Stimulated activated CD8-positive, alpha-beta memory T cell treated with anti-CD3 and anti-CD28 coated beads, Interleukin-15, amount 100 ng/mL, for 48 hours (primary cell): ENCODE measurements at places on chromosomes 3 and 15.

- DNase-seq, result no peak
These were observed 38.8 kb upstream of the ANKRD34C start for GRCh38 chr15:79243723-79244122.

- DNase-seq, result no peak
These were observed 111.5 kb downstream of the PDZRN3 start for GRCh38 chr3:73513260-73513659.

DNA sequence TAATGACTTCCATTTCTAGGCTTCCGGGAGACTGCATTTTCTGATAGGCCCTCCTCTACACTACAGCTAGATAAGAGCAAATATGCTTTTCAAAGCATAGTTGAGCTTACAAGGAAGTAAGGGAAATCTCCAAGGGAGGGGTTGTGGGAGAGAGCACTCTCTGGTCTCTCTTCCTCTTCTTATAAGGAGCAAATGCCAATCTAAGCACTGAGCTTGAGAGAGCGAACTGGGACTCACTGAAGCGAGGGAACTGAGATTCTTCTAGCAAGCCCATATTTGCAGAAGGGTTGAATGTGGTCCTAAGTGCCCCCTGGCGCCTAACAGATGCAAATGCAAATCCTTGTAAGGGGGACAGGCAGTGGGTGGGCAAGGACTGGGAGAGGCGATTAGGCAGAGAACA is 164.8 kb downstream of the ERC2 start:
- no peak for DNase-seq

- no peak for DNase-seq
These were observed 22.1 kb upstream of the BNC1 start for GRCh38 chr15:83306561-83306960.

DNA sequence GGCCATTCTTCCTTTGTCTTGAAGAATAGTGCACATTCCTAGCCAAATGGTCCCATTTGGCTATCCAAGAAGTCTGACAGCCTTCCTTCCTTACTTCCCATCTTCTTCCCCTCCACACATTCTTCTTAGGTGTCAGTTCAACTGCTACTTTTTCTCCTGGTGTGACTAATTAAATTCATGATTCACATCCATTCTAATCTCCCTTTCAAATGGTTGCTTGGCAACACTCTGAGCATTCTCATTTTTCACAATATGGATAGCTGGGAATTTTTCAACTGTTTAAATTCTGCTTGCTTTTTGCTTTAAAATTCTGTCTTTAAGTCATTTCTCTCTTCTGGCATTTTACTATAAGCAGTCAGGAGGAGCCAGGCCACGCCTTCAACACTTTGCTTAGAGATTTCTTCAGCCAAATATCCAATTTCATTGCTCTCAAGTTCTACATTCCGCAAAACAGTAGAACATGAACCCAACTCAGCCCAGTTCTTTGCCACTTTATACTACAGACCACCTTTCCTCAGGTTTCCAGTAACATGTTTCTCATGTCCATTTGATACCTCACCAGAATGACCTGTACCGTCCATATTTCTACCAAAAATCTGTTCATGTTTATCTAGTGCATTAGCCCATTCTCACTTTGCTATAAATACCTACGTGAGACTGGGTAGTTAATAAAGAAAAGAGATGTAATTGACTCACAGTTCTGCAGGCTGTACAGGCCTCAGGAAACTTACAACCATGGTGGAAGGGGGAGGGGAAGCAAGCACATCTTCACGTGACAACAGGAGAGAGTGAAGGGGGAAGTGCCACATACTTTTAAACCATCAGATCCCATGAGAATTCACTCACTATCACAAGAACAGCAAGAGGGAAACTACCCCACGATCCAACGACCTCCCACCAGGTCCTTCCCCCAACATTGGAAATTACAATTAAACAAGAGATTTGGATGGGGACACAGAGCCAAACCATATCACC is 31.9 kb upstream of the MCF2L2 start:
- DNase-seq, result no peak

DNA sequence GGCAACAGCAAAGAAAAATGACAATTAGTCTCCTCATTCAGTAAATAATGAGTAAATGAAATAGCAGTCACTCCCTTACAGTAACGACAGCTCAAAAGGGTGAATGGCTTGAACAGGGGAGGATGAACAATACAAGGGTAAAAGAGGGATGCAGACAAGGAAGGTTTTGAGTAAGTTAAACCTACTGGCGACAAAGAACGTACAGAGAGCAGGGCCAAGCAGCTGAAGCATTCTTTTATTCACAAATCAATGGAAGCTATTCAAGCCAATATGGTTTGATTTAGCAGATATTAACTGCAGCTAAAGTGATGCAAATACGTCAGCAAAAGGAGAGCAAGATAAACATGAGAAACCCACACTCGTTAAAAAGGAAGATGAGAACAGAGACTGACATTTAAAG is 90.7 kb upstream of the ICE2 start:
- DNase-seq, result no peak

DNA sequence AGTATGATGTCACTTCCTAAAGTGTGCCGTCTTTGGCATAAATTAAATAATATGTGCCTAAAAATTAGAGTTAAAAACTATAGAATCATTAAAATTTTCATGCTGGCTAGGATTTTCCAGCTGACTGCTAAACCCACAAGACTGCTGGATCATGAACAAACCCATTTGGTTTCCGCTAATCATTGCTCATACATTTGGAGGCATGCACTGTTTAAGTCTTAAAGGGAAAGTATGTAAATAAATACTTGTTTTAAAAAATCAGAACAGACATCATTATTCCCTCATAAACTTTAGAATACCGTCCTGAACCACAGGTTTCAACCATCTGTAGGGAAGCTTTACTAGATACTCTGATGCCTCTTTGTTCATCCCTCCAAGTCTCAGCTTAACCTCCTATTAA is 26.5 kb downstream of the ATP6V1A start:
- no peak for DNase-seq

- no peak for DNase-seq
These were observed 343.4 kb upstream of the ARPP21 start for GRCh38 chr3:35295906-35296305.

DNA sequence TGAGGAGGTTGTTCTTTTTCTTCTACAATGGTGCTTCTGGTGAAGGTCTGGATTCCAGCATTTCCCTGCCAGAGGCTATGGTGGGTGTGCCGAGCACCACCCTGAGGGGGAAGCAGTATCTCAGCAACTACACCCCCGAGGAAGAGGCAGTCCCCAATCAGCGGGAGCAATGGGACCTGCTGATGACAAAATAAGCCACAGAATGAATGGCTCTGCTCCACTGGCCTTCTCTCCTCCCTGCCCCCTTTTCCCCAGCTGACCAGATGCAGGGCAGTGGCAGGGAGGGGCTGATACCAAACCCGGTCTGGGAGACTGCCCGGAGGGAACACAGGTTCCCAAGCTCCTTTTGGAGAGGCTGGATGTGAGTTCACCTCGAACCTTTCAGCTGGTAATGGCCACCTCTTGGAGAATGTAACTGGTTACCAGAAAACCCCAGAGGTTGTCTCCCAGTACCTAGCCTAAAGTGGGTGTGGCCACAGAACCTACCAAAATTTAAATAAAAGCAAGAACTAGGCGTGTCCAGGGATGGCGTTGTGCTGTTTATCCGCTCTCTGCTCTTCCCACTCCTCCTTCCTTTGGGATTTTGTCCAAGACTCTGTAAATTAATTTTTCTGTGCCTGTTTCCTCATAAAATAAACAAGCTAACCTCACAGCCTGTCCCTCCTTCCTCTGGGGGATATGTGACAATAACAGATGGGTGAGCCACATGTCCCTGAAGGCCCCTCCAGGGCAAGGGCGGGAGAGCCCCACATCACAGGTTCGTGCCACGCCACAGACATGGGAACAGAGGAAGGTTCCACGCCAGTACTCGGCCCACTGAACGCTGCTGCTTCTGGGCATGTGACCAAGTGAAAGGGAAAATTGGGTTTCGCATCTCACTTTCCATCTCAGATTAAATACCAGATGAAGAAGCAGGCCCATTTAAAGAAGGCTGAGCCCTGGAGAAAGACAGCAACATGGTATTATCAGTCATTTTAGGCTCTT is 35.1 kb upstream of the SPTBN5 start:
- DNase-seq, result no peak

DNA sequence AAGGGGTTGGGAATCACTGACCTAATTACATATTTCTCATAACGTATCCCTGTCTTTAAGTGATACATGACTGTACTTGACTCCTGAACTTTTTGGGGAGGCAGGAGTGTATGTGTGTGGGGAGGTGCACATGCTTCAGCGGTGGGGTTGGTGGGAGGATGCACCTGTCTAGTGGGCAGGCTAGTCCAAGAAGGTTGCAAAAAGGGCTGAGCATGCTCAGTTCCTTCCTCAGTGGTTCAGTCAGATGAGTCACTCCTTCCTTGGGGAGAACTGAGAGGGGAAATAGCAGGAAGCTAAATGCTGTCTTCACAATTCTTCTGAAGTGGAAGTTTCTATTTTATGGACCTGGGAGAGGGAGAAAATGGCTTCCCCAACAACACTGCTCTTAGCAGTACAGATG is 24.6 kb upstream of the AP4E1 start:
- DNase-seq, result peak; percentile 15

DNA sequence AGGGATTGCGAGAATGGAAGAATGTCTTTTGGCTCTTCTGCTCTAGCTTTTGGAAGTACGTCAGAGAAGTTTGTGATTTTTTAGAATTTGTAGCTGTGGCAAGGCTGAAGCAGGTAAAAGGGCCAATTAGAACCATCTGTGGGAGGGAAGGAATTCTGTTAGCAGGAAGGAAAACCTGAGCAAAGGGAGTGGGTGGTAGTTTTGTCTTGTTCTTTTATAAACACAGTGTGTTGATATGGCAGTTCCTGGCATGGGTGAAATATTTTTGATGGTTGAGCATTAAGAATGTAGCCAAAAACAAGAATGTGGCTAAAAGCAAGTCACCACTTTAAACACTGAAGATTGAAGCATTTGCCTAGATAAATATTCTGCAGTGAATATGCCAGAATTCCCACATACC is 23.8 kb downstream of the DAG1 start:
- no peak for DNase-seq

GRCh38 chr15:51234176-51234927 is 104.0 kb downstream of the CYP19A1 start:
- DNase-seq, result no peak

GRCh38 chr15:42608752-42609488 is 33.5 kb downstream of the STARD9 start:
- DNase-seq, result no peak

DNA sequence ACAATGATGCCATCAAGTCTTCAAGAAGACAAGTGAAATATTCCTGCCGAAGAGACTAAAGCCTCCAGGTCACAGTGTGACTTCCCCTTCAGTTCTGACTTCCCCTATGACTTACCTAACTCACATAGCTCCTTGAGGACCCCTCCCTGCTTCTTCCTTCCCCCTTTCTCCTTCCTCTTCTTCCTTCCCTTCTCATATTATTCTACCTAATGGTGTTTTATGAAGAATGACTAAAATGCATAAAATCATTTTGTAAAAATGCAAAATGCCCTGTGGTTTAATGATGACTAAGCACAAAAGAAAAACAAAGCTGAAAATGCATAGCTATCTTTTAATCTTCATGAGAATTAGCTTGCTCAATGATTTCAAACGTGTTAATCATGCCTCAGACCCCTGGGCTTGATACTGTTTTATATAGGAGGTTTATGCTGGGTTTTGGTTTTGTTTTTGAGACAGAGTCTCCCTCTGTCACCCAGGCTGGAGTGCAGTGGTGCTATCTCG is 26.1 kb upstream of the TM4SF4 start:
- no peak for DNase-seq

- no peak for DNase-seq
These were observed 139.7 kb upstream of the CMC1 start for GRCh38 chr3:28101705-28102104.

DNA sequence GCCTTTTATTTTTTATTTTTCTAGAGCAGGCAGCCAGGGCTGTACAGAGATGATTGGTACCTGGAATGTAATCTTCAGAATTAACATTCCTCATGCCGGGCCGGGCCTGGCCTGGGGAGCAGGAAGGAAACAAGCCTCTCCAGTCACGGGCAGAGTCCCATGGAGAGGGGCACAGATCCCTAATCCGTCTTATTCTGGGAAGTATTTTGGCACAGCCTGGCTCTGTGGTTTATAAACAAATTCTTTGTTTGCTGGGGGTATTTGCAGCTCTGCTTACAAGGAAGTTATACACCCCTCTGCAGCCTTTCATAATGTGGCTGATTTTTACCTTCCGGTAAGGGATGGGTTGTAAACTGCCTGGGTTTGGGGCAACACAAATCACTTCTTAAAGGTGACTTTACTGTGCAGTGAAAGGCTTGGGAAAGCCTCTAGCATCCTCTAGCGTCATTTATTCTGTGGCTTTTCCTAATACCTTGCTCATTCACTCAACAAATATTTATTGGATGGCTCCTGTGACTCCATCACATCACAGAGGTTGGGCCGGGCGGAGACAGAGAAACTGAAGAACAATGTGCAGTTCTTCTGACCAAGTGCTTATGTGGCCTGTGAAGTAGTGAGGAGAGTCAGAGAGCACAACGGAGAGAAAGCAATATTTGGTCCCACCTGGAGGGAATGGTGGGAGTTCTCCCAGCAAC is 2.7 kb downstream of the SLC6A20 start:
- DNase-seq, result no peak

- DNase-seq, result no peak
These were observed 55.8 kb downstream of the TRPC1 start for GRCh38 chr3:142779591-142779990.

DNA sequence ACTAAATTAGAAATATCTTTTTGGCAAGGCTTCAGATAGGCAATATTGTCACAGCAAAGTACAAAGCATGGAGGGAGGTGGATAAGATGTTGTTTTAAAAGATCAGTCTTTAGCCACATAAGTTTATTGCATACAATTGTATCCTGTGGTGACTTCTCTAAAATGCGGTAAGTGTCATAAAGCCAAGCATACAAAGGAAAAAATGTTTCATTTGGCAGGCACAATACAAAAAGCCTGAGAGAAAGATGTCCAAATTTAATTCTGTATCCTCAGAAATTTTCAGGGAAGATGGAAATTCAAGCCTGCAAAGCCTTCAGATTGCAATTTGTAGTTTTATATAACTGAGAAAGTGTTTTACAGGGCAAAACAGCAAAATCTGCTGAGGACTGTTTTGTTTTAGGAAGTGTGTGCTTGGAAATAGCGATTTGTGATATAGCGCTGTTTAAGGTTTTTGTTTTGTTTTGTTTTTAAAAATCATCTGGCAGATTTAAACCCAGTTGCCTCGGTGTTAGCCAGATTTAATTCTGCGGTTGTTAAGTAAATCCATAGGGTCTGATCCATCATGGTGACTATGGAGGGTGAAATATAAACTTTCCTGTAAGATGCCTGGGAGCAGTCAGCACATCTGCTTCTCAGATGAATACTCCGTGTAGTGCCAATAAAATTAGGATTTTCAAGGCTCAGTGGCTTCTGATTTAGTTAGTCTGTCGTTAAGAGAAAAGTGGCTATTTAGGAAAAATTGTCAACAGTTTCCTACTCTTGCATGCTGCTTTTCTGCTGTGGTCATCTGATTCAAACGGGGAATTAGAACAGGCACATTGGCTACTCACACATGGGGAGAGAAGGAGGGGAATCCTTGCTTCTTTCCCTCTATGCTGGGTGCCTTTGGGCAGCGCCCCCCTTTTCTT is 8.0 kb downstream of the KAT2B start:
- DNase-seq, result no peak
